ENCODE measurements at places on chromosomes 16 and 17.

DNA sequence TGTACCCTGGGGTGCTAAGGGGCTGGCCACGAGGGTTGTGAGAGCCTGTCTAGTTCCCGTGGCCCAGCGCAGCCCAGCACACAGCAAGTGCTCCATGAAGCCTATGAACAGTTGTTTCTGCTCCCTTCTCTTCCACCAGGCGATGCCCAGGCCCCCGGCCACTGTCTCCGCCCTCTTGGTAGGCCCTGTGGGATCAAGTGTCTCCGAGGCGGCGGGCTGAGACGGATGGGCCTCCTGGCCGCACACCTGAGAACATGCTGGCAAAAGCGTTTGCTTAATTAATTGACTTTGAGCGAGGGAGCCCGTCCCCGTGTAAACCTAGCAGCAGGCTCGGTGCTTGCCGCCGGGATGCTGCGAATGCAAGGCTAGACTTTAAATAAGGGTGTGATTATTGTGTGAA lies 129.7 kb upstream of the GSE1 start:
- no peak for DNase-seq

GRCh38 chr16:10386517-10387100 lies 748 bp downstream of the ATF7IP2 start:
- no peak for DNase-seq

GRCh38 chr17:3544365-3544764 lies 13.2 kb downstream of the TRPV3 start:
- DNase-seq, result no peak

GRCh38 chr16:80253741-80254140 lies 287.1 kb upstream of the DYNLRB2 start:
- no peak for DNase-seq

DNA sequence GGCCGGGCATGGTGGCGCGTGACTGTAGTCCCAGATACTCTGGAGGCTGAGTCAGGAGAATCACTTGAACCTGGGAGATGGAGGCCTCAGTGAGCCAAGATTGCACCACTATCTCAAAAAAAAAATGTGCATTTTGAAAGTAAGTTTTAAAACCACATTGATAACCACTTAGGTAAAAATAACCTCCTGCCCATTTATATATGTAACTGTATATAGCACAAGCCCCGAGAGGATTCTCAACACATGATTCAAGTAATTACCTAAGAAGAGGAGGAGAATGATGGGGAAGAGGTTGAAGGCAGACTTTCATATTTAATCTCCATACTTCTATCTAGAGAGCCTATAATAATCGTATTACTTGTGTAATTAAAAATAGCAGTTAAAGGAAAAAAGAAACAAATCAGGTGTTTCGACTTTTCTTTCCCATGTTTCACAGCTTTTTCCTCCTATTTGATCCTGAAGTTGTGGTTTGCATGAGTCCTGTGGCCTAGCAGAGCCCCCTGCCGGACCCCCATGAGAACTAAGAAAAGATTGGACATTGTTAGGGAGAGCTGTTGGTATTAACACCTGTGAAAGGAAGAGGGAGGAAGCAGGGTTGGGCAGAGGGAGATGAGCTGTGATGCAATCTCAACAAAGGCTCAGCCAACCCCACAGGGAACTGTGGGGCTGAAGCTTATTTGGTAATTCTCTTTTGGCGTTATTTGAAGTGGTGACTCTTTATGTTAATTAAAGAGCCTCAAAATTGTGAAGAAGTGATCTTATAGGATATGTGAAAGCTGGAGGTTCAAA lies 22.1 kb downstream of the PMFBP1 start:
- no peak for DNase-seq
